ENCODE measurements at places on chromosomes 1 and 21. TPM values are rescaled to one million over a fixed set of nuclear protein-coding genes. Genes with fewer than 3 reads are reported as not detected.
A peak's percentile ranks its signal among the peaks of the same experiment; 100 is the strongest.

DNA sequence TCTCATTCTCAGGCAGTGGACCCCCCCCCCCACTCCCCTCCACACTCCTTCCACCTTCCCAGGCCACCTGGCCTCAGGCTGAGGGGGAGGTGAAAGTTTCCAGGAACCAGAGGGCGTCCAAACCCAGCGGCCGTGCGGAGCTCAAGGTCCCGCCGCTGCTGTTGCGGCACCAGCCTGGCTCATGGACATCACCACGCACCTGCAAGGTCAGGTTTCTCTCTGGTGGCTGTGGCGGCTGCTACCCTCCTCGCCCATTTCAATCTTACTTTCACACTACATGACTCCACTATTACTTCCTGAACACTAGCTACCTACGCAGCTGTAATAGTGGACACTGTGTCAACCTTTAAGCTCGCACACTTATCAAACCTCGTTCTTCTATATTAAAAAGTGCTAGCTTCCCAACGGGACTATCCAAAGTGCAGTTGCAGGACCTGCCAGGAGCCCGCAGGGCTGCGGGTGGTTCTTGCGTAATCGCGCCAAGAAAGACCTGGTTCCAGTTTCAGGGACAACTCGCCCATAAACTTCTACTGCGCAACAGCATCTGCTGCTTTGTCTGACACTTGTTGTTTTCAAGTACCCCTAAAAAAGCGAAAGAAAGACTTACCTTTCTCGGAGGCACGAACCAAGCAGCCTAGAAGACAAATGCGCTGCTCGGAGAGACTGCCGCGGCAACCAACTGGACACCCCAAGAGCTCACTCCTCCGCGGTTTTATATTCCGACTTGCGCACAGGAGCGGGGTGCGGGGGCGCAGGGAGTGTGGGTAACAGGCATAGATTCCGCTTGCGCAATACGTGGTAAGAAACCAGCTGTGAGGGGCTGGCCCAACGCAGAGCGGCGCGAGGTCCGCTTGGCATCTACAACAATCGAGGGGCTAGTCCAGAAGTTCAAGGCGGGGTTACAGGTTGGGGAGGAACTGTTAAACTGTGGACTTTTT is at the start of gene DIRAS3:
Gene DIRAS3, minus strand, starts transcription at position 687 of the 938 bp plus-strand sequence. CDS start 3,330 bp downstream, outside the sequence.
- DNase-seq: peak; percentile 50

GRCh38 chr1:25006770-25007169 is 76.7 kb upstream of the RUNX3 start:
- peak; percentile 73 for DNase-seq

- DNase-seq: no peak
Measured at GRCh38 chr1:32273391-32274208, 18.3 kb upstream of the HDAC1 start.

GRCh38 chr1:185895208-185895900 is 161.2 kb downstream of the HMCN1 start:
- DNase-seq: no peak

DNA sequence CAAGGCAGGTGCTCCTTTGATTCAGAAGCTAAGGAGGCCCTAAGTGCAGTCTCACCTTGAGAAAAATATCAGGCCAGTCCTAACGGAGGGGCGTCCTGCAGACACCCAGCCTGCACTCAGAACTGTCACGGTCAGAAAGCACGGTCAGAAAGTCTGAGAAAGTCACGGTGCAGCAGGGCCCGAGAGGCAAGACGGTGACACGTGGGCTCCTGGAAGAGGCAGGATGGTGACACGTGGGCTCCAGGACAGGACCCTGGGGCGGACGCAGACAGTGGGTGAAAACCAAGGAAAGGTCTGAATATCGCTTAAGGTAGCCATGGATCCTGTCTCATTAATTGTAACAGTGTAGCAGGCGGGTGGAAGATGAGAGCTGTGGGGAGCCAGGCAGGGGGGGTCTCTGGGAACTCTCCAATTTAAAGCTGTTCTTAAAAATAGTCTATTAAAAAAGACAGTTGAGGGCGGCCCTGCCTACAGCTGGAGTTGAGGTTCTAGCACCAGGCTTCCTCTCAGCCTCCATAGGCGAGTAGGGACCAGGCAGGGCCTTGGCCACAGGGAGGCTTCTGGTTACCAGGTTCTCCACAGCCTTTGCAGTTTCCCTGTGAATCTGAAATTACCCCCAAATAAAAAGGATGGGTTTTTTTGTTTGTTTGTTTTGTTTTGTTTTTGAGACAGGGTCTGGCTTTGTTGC is 65.2 kb downstream of the FAAP20 start:
- no peak for DNase-seq

- DNase-seq: no peak
Measured at GRCh38 chr21:33760641-33761440, 118.5 kb downstream of the ITSN1 start.

- no peak for DNase-seq
Measured at GRCh38 chr1:70674941-70675685, 264.0 kb downstream of the CTH start.

DNA sequence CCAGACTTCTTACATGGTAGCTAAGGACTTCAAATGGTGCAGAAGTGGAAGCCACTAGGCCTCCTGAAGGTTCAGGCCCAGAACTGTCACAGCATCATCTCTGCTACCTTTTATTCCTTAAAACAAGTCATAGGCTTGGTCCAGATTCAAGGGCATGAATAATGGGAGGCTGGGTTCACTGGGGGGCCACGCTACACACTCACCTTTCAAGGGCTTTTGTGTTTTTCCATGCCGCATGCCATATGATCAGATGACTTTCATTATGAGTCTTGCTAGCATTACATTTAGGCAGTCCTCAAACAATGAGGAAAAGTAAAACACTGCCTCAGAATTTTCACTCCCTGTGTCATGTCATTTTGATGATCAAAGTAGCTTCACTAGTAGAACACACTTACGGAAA is 83.4 kb downstream of the VPS26C start:
- DNase-seq: no peak

- DNase-seq: no peak
Measured at GRCh38 chr1:26323382-26323781, 5.6 kb downstream of the CD52 start.

DNA sequence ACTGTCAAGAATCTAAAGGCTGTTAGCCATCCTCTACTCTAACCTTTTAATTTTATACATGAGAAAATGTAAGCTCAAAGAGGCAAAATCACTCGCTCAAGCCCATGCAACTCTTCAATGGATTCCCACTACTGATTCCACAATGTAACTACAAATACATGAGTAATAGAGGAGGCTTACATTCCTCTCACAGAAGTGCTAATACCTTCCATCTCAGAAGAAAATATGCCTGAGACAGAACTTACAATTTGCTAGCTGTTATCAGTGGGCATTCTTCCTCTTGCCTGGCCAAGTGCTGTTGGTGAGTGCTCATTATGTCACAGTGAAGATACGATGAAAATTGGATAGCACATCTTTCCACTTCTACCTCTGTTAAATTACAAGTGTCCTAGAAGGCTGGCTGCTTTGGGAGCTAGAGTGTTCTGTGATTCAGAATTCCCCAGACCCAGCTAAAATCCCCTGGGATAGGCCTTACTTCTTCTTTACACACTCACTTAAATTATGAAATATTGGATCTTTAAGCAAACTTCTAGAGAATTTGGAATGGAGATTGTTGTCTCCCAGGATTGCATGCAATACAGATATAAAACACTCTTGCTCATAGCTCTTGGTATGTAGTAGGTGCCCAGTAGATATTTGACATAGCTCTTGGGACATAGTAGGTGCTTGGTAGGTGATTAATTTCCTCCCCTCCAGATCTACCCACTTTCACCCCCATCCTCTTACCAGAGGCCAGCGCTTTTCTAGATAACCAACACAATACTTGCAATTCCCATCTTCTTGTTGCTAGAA is 24.1 kb downstream of the BCL9 start:
- no peak for DNase-seq

GRCh38 chr1:84069236-84069845 is 70.4 kb upstream of the TTLL7 start:
- no peak for DNase-seq

DNA sequence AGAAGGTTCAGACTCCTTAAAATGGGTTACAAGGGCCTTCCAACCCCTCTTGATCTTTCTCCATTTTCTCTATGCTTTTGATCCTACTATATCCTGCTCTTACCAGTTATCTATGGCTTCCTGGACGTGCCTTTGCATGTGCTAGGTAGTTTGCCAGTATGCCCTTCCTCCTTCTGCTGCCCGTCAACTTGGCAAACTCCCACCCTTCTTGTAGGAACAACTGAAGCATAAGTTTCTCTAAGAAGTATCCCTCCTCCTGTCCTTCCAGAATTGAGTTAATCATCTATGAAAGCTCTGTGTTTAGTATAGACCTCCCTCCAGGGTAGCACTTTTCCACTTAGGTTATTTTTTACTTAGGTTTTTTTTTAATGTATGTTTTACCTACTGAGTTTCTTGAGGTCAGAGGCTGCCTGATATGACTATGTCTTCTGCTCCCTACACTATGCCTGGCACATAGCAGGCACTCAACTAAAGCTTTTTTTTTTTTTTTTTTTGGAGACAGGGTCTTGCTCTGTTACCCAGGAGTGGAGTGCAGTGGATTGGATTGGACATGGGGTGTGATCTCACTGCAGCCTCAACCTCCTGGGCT is 10.0 kb upstream of the IGSF3 start:
- no peak for DNase-seq

The AMY2A gene
- total RNA-seq: not detected

The IL22RA1 gene
- 1.2 TPM for total RNA-seq

The IARS2 gene
- 89.8 TPM for total RNA-seq

The PRELP gene
- total RNA-seq: 4.4 TPM

The SNX7 gene
- total RNA-seq: 48.3 TPM

The ETV3L gene
- not detected for total RNA-seq

The KRTAP19-7 gene
- not detected for total RNA-seq

The CAMSAP2 gene
- 53.6 TPM for total RNA-seq

Measured in tongue (tissue), 3 donors.